ENCODE measurements at places on chromosomes 12 and 14.
A peak's percentile ranks its signal among the peaks of the same experiment; 100 is the strongest.

- DNase-seq: peak; percentile 16
Observed at GRCh38 chr12:113413488-113413939, 8.7 kb upstream of the SDSL start.

GRCh38 chr12:91622037-91622436, 439.4 kb upstream of the DCN start:
- DNase-seq: no peak

DNA sequence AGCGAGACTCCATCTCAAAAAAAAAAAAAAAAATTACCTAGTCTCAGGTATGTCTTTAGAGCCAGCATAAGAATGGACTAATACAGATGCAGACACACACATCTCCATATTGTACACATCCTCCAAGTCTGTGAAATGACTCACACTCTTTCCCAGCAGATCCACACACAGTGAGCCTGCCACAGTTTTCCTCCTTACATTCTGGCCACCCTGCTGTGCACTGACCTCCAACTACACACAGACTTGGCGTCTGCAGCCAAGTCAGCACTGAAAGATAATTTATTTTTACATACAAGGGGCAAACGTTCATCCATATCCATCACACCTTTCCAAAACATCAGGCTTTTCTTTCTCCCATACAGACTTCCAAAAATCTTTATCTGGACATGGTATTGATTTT, 115.9 kb downstream of the SLC25A21 start:
- peak; percentile 9 for DNase-seq

DNA sequence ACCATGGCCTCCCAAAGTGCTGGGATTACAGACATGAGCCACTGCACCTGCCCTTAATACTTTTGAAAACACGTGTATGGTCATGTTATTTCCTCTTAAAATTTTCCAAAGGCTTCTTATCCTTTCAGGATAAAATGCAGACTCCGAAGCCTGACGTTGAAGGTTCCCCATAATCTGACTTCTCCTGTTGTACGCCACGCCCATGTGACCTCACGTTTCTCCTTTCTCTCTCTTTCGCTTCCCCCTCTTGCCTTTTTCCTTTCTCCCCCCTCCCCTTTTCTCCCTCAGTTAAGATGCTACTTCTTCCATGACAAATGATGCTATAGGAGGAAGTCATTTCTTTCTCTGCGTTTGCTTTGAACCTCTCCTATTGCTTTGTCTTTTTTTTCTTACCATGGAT, 266.0 kb downstream of the FBXL14 start:
- no peak for DNase-seq

- no peak for DNase-seq
Observed at GRCh38 chr12:46942579-46942978, 116.8 kb upstream of the SLC38A4 start.

DNA sequence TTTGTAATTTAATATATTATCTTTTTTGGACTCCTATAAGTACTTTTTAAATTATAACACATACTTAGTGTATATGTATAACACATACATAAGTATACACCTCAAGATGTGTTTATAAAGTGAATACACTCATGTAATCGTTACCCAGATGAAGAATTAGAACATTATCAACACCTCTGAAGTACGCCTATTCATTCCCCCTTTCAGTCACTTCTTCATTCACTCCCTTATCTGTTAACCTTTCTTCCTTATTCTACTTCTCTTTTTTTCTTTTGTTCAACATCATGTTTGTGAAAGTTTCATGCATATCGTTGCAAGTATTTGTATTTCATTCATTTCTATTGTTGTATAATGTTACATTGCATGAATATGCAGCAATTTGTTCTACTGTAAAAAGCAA, 98.5 kb downstream of the ARID2 start:
- DNase-seq: no peak

GRCh38 chr14:52402812-52403526, 88.9 kb downstream of the PTGER2 start:
- no peak for DNase-seq

DNA sequence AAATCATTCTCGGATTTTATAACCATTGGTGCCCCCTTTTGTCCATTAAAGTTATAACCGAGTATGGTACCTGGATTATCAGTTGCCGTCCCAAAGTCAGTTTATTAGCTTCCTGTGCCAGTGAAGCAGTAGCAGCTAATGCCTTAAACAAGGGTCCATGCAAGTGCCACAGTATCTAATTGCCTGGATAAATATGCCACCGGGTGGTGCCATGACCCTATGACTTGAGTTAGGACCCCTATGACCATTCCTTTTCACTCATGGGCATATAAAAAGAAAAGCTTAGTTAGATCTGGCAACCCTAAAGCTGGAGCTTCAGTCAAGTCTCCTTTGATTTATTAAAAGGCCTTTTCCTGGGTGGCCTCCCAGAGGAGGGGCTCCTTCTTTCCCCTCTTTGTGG, 1314.6 kb downstream of the TMEM121 start:
- no peak for DNase-seq

DNA sequence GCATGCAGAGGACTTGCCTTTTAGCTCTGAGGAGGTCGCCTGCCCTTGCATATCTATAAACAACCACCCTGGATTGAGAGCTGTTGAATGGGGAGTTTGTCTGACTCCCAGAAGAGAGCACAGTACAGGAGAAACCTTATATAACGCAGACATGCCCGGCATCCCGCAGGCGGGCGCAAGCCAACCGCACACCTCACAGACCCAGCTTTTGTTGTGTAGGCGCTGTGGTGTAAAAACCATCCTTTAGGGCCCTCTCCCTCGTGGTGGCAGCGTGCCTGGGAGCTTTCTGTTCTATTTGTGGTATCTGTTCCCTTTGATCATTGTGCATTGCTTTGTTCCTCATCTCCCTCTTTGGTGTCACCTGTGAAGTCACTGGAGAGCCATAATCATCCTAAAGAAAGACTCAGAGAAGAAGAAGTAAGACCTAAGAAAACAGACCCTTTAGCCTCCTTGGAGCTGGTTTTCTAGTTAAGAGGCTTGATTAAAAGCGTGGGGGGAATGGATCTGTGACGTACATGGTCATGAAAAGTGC, 77.7 kb downstream of the ETV6 start:
- no peak for DNase-seq

- peak; percentile 46 for DNase-seq
Observed at GRCh38 chr12:101823891-101824290, 6.9 kb downstream of the GNPTAB start.

DNA sequence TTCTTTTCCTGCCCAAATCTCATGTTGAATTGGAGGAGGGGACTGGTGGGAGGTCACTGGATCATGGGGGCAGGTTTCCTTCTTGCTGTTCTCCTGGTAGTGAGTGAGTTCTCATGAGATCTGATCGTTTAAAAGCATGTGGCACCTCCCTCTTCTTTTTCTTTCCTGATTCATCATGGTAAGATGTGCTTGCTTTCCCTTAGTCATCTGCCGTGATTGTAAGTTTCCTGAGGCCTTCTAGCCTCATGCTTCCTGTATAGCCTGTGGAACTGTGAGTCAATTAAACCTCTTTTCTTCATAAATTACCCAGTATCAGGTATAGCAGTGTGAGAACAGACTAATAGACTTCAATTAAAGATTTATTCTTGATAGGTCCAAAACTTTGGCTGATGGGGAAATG, 83.5 kb downstream of the CAND1 start:
- no peak for DNase-seq

- no peak for DNase-seq
Observed at GRCh38 chr14:63578300-63578699, 35.1 kb upstream of the PPP2R5E start.

DNA sequence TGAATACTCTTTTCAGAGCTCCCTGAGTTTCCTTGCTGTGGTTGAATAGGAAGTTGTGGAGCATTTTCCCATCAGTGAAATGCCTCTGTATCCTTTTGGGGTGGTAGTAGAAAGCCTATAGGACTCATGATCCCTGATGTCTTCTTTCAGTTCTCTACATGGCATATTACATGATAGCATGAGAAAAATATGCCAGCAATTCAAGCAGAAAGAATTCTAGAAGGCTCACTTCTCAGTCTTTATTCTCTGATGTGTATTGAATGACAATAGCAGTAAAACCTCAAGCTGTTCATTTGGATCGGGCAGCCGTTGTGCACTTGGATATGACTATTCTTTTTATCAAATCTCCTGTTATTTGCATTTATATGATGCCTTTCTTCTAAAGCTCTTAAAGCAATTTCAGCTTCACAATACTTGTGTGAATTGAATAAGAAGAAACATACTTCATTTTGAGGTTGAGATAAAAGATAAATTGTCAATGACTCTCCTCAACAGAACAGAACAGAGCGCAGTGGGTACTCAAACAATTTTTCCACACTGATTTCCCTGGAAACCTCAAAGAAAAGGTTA, 251.5 kb upstream of the FBXO33 start:
- no peak for DNase-seq

GRCh38 chr14:105748204-105748578, 221.8 kb downstream of the TMEM121 start:
- DNase-seq: peak; percentile 30

DNA sequence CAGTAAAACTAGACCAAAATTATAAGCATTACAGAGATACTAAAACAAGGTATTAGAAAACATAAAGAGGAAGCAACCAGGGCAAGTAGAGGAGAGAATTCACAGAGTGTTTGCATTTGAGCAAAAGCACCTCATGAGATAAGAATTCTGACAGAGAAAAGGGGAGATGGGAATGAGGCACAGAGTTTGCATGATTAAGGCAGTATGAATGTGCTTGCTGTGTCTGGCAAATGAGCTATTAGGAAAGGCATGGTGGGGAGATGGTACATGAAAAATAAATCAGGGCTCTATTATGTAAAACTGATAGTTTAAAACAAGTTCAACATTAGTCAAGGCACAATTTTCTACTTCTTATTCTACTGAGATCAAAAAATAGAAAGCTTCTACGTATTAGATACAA, 23.1 kb downstream of the GARIN6 start:
- DNase-seq: peak; percentile 30

All from NT2/D1 (cell line).